Activated CD8-positive, alpha-beta T cell treated with anti-CD3 and anti-CD28 coated beads for 36 hours (primary cell): ENCODE measurements at places on chromosomes 7 and 10.

DNA sequence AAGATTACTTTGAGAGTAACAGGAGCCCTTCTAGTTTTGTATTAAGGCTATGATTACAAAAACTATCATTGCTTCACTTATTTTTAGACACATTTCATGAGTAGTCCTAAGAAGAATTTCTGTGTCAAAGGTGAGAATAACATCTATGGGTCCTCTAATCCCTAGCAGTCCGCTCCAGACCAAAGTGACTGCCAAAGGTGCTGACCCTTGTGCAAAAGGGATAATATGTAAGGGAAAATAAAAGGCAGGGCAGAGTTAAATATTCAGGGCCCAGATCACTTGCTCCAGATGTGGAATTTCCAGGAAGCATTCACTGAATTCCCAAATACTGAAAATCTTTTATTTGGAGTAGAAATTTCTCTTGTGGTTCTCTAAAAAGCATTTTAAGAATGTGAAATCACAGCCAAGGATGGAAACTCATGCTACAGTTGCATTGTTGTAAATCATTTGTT is 29.3 kb downstream of the RHOBTB1 start:
- DNase-seq = no peak

DNA sequence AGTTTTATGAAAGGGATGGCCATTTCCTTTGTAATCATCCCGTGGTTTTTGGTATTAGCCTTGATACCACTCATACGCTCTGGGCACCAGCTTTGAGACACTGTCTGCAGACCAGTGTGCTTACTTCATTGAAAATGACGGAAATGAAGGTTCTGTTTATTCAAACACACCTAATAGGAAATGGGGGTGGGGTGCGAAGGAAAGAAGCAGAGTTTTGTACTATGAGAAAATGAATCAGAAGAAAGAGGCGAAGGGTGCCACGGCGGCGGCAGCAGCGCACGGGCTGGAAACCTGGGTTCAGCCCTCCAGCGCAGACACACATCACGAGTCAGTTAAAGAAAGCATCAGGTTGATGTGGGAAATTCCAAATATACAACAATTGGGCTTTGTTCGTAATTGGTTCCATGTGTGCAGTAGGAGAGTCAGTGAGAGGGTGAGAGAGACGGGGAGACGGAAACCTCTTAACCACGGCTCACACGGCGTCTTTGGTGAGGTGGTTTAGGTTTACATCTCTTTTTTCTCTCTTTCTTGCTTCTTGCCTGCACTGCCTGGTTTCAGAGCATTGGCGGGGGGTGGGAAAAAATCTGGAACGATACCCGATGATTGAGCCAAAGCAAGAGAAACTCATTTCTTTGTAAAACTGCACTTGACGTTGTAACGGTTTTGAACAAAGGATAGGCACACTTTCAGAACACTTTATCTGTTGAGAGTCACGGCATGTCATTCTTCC is 321.2 kb downstream of the FRMD4A start:
- peak; percentile 83 for DNase-seq

GRCh38 chr10:129959544-129960480 is 4.3 kb downstream of the EBF3 start:
- no peak for DNase-seq

- DNase-seq = no peak
These were observed 639.2 kb upstream of the POT1 start for GRCh38 chr7:125568799-125569198.

DNA sequence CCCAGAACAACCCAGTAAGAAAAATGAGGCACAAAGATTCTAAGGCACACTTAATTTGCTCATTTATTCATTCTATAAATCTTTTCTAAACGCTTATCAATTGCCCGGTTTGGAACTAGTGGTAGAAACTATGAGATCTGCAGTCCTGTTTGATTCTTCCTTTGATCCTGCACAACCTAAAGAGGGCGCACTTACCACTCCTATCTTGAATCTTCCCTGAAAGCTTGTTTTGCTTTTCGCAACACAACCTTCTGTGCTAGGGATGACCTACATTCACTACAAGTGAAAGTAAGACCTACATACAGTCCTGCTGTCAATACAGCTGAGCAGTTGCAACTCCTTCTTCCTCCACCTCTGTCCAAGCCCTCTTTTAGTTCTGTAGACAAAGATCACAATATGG is 12.6 kb upstream of the ARL4A start:
- peak; percentile 52 for DNase-seq

DNA sequence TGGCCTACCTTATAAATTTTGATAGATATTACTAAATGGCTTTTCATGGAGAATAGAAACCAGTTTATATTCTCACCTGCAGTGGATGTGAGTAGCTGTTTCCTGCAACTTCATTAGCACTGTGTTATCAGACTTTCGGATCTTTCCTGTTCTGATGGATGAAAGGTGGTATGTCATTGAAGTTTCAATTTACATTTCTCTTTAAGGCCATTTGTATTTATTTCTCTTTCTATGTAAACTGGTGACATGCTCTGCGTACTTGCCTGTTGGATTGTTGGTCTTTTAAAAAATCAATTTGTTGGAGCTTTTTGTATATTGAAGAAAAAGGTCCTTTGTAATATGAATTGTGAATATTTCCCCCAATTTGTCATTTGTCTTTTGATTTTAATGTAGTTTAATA is 95.8 kb upstream of the STRIP2 start:
- no peak for DNase-seq

DNA sequence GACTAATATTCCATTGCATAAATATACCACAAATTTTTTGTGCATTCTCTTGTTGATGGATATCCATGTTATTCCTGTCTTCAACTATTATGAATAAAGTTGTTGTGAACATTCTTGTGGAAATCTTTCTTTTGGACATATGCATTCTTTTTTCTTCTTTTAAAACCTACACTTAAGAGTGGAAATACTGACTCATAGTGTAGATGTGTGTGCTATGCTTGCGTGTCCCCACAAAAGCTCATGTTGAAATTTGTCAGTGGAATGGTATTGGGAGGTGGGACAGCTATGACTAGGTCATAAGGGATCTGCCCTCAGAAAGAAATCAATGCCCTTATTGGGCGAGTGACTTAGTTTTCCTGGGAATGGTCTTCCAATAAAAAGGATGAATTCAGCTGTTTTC is 203.6 kb upstream of the PRSS58 start:
- DNase-seq = no peak

DNA sequence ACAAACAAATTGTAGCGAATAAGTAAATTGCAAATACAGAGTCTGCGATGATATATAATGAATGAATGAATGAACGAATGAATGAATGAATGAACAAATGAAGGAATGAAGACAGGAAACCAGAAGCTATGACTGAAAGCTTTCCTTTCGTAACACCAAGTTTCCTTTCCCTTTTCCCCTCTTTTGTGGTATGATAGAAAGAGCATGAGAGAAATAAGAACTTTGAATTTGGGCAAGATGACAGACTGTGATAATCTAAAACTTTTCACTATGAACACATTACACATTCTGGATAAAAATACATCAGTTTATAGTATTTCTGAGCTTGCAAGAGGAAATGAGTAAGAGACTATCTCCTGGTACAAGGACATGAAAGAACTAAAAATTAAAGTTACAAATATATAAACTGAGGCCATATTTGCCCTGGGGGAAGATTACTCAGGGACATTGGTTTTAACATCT is 8.4 kb upstream of the UCN3 start:
- DNase-seq = no peak
